ENCODE measurements at places on chromosomes 7 and 10.

DNA sequence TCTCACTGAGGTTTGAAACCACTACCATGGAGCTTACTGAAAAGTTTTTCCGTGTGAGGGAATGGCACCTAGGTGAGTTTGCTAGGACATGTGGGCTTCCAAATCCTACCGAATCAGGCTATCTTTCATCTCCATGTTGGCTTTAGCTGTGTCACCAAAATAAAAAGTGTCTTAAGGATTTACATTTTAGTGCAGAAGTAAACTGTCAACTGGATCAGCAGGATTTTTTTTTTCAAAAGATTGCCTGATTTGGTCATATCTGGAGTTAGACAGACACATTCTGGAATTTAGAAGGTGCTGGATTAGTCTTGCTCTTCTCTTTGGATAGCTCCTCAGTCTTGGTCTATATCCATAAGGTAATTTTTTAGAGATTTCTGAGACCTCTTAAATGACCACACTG, 5.5 kb downstream of the ARID5B start:
- no peak for DNase-seq

- peak; percentile 17 for DNase-seq
These were observed 779 bp downstream of the C1QL3 start for GRCh38 chr10:16520900-16521299.

GRCh38 chr7:135335628-135336139, 102.0 kb downstream of the STRA8 start:
- peak; percentile 34 for DNase-seq

- DNase-seq: no peak
These were observed 151.8 kb downstream of the CHN2 start for GRCh38 chr7:29346231-29346978.

GRCh38 chr7:16728811-16729210, 24.7 kb upstream of the TSPAN13 start:
- no peak for DNase-seq

Data from stimulated activated CD4-positive, alpha-beta T cell treated with anti-CD3 and anti-CD28 coated beads, TNF-alpha, amount 100 ng/mL, for 48 hours (primary cell).